Central memory CD4-positive, alpha-beta T cell (primary cell): ENCODE measurements at places on chromosomes 3 and 15.

- no peak for DNase-seq
Measured at GRCh38 chr15:82763361-82764116, 42.3 kb downstream of the FSD2 start.

- no peak for DNase-seq
Measured at GRCh38 chr3:151357463-151357850, 27.1 kb downstream of the P2RY12 start.

GRCh38 chr3:160779040-160779439, 23.0 kb downstream of the PPM1L start:
- no peak for DNase-seq

GRCh38 chr3:62597491-62597890, 224.1 kb upstream of the FEZF2 start:
- DNase-seq: no peak

DNA sequence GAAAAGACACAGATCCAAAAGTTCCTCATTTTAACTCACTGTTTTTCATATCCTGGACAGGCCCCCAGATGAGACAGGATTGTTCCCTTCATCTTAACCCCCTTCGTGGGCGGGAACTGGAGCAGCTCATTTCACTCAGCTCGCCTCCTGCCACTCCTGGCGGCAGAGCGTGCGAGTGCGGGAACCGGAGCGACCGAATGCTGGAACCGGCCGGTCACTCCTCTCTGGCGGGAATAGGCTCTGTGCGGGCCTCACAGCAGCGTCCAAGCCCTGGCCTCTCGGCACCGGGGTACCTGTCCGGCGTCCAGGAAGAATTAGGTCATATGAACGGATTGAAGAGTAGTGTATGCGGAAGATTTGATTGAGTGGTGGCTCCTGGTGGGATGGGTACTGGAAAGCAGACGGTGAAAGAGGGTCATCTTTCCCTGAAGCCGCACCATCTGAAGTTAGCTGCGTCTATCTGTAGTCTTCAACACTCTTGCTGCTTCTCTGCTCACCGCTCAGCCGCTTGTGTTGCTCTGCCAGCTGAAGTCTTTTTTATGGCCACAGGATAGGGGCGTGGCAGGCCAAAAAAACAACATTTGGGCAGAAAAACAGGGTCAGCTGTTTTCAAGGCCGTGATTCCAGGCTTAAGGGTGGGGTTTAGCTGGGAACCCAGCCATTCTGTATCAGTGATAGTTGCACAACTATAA, 42.3 kb upstream of the FXR1 start:
- no peak for DNase-seq

DNA sequence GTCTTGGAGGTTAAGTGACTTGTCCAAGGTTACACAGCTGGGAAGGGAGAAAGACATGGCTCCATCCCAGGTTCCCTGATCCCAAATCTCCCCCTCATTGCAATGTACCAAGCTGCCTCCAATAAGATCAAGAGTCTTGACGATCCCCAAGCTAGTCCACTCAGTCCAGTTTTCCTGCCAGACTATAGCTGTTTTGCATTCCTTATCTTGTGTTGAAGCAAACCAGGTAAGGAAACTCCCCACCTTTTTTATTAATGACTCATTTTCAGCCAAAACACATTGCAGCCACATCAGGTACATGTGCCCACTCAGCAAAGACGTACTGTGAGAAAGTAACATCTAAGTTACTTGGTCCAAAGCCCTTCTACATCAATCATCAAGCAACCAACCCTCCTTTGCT, 41.9 kb downstream of the LIPC start:
- DNase-seq: no peak

DNA sequence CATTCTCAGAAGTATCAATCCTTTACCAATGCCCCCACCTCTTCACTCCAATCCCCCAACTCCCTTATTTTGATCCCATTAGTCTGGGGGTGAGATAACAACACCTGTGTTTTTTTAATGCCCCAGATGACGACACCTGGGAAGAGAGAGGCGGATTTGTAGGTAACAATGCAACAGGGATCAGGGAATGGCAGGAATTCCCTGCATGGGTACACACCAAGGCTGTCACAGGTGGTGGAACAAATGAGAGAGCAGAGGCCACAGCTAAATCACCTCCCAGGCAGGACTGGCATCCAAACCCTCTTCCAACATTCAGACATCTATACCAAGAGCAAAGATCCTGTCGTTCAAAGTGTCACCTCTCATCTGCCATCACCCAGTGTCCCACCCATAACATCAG, 319.2 kb upstream of the TRIM42 start:
- no peak for DNase-seq

DNA sequence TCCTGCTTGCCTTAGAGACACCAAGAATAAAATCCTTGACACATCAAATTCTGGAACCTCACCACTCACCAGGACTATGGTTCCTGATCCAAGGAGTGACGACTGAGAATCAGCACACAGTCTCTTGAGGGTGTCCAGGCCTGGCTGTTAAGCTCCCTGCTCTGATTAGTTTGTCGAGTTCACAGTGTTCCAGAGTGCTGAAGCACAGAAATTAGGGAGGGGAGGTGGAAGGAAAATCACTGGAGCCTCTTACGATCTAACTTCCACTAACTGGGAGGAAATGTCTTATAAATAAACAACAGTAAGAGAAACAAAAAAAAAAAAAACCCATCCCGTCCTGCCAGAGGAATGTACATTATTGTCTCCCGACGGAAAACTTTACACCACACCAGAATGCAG, 330.2 kb downstream of the TIGIT start:
- DNase-seq: no peak

- no peak for DNase-seq
Measured at GRCh38 chr3:196341137-196341536, 2.9 kb upstream of the TM4SF19 start.

- no peak for DNase-seq
Measured at GRCh38 chr3:4823986-4824925, 155.0 kb upstream of the BHLHE40 start.

- DNase-seq: no peak
Measured at GRCh38 chr3:20316238-20316637, 130.2 kb upstream of the SGO1 start.

DNA sequence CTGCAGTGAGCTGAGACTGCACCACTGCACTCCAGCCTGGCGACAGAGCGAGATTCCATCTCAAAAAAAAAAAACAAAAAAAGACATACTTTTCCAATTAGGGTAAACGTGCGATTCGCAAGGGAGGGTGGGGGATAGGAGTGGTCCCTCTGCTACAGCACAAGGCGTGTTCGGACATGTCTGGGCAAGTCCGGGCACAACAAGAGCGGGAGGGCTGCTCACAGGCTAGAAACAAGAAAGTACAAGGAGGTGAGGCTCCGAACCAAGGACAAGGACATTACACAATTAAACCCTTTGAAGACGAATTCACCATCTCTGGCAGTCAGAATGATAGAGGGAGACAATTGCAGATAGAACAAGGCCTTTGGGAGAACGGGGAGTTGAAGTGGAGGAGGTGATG, 32.2 kb upstream of the BCL2A1 start:
- no peak for DNase-seq

GRCh38 chr3:36796161-36796560, 31.8 kb upstream of the DCLK3 start:
- DNase-seq: no peak

DNA sequence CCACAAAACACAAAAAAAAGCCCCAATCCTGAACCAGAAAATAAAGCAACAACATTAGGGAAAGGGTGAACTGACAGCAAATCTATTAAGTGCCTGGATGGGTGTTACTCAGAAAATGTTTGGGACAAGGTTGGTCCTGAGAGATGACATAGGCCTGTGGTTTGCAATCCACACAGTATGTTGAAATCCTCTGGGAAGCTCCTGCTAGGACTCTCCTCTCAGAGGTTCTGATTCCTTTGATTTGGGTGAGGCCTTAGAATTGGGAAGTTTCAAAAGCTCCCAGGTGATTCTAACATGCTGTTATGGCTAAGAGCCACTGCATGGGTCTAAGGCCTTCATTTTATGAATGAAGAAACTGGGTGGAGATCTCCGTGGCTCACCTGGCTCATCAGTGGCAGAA, 18.4 kb downstream of the CLDN1 start:
- no peak for DNase-seq

- DNase-seq: peak; percentile 20
Measured at GRCh38 chr15:55789066-55789660, 46.2 kb upstream of the PRTG start.

DNA sequence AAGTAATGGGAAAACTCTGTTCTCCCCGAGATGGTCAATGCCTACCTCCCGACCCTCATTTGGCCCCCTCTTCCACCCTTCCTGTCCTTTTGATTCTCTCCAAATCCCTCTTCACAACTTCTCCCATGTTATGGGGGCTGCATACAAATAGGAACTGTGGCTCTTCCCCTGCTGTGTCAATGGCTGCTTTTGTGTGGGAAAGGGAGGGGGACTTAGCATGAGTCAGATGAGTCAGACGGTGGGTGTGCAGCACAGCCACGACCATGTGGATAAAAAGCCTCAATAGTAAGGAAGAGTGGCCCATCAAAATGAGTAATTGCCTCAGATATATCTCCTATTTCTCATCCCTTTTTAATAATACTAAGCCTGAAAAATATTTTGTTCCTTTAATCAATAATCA, 31.9 kb downstream of the SPATA16 start:
- no peak for DNase-seq

- DNase-seq: no peak
Measured at GRCh38 chr3:89245612-89246011, 138.2 kb downstream of the EPHA3 start.

DNA sequence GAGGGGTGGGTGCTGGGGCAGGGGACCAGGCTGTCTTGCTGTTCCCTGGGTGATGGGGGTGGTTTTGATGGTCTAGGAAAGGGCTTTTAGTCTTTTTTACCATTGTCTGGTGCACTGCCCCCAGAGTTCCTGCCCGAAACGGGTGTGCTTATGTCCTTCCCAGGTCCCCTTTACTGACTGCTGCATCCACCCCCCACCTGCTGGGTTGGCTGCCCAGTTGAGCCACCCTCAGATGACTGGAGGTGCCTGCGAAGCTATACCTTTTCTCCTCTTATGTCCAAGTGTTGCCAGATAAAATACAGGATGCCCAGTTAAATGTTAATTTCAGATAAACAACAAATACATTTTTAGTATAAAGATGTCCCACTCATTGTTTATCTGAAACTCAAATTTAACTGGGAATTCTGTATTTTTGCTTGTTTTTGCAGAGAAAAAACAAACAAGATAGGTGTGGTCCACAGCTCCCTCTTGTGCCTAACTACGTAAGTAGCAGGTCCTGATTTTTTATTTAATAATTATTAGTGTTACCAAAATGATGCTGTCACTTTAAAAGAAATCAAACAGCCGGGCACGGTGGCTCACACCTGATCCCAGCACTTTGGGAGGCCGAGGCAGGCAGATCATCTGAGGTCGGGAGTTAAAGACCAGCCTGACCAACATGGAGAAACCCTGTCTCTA, 6.1 kb upstream of the RPP14 start:
- DNase-seq: no peak

DNA sequence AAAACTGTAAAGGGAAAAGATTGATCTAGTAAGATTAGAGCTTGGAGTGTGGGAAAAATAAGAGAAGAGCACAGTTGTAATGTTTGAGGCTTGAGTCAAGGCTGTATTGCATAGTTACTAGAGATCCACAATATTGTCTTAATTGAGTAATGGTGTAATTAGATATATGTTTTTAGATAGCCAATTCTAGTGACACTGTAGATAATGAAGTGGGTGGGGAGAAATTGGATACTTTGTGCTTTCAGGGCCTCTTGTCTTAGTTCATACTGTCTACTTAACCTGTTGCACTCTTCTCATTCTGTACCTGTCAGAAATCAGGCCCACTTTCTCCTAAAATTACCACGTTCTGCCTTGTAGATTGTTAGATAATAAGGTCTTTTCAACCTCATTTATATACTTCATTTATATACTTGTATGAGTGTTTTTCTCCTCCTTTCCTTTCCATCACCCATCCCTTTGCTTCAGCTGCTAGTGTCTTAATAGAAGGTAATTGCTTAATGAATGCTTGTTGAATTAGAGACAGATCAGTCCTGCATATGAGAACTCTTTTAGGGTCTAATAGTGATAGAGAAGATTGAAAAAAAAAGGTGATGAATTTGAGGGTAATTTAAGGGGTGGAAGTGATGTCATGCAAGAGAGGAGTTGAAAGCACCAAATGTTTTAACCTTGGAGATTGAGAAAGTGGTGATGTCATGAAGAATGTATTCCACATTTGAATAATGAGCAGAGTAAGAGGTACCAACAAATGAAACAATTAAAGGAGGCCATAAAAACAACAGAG, 32.0 kb downstream of the PIK3CA start:
- no peak for DNase-seq

- DNase-seq: no peak
Measured at GRCh38 chr3:141049681-141050080, 1.5 kb upstream of the SPSB4 start.

GRCh38 chr15:80233581-80233980, 18.4 kb downstream of the CTXND1 start:
- no peak for DNase-seq

DNA sequence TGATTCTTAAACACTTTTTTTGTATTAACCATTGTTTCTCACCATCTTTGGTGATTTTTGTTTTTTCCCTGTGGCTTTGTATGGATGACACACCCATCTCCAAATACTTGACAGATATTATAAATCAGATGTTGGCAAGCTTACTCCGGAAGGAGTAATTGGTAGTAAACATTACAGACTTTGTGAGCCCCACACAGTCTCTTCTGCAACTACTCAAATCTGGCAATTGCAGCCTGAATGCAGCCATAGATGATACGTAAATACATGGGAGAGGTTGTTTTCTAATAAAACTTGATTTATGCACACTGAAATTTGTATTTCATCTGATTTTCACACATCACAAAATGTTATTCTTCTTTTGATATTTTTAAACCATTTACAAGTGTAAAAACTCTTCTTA, 331.5 kb downstream of the ARPP21 start:
- DNase-seq: no peak

DNA sequence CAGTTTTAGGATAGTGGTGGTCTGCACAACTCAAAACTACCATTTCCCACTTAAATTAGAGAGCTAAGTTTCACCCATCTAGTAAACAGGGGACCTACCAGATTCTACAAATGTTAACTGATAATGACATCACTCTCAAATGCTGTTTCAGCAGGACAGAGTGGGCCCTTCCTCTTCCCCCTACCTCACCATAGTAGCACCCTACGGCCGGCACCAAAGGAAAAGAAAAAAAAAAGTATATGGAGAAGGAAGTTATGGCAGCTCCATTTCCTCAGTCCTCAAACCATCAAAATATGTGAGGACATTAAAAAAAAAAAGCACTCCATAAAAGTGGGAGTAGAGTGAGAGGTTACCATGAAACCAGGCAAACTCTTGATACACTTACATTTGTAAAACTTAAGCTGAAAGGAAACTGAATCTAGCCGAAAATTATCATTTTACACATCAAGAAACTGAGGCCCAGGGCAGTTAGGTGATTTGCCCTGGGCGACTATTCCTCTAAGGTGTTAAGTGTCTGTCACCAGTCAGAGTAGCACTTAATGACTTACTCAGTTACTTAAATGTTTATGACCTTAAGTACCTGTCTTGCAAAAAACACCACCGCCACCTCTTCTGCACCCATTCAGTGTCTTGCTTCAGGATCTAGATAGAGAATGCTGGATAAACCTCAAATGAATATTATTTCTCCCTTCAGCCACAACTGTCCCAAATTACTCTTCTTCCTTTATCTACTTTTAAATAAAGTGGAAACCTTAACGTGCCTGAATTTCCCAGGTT, 2.7 kb downstream of the MSL2 start:
- no peak for DNase-seq
